Ovary (tissue), 10 donors: ENCODE measurements at places on chromosomes 16 and 17.
A peak's percentile ranks its signal among the peaks of the same experiment; 100 is the strongest.

- no peak for DNase-seq
Observed at GRCh38 chr16:31362476-31363405, 7.8 kb downstream of the ITGAX start.

- DNase-seq = no peak
Observed at GRCh38 chr16:66619534-66620428, 15.3 kb downstream of the CMTM3 start.

DNA sequence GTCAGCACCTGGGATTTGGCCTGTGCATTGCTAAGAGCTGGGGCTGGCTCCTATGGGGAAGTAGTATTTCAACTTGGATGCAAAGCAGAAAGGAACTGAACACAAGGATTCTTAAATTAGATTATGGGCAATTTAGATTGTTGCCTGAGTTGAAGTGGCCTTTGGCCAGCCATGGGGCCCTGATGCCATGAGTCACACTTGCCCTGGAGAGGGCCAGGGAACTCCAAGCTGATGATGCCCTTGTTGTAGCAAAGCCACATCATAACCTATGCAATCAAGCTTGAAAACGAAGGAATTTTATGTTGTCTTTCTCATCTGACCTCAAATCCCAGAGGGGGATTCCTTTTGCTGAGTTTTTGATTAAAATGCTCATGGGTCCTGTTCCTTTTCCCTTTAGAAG is 3.9 kb upstream of the SPATA32 start:
- no peak for DNase-seq

DNA sequence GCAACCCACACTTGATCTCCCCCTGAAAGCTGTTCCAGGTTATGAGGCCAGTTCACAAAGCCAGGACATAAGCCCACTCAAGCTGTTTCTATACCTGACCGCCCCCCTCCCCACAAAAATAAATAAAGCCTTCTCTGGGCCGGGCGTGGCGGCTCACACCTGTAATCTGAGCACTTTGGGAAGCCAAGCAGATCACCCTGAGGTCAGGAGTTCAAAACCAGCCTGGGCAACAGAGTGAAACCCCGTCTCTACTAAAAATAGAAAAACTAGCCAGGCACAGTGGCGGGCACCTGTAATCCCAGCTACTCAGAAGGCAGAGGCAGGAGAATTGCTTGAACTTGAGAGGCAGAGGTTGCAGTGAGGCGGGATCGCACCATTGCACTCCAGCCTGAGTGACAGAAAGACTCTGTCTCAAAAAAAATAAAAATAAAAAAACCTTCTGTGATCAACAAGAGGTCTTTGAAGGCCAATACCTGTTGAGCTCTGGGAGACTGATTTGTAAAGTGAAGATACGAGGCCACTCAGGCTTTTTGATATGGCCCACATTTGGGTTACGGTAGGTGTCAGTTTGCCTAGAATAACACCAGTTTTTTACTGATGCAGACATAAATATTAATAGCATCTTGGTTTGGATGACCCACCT is 2.2 kb downstream of the KDM8 start:
- DNase-seq = no peak

GRCh38 chr16:1109648-1110047 is 13.6 kb upstream of the C1QTNF8 start:
- DNase-seq = no peak

GRCh38 chr17:31310260-31310659 is 3.6 kb downstream of the EVI2B start:
- no peak for DNase-seq

DNA sequence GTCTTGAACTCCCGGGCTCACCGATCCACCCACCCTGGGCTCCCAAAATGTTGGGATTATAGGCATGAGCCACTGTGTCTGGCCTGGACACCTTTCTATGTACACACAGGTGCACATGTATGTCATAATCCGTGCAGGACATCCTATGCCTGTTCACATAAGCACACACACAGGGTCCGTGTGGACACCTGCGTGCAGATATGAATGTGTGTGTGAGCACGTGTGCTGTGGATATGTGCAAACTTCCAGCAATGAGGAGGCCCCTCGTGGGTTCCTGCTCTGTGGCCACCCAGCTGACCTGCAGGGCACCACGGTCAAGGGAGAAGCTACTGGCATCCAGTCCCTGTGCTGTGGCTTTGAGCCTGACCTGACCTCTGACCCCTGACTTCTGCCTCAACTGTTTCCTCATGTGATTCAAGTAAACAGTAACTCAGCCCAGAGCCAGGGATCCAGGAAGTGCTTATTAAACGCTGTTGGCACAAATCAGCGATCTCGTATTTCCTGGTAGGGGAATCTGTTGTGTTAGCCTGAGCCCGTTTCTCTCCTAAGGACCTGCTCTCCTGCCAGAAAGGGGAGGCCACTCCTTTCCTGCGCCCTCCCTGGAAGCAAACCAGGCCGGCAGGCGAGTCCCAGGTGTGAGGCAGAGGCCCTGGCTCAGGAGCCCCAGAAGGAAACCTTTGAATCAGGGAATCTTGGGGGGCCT is 6.5 kb downstream of the CPNE7 start:
- DNase-seq = no peak

- DNase-seq = peak; percentile 25
Observed at GRCh38 chr16:82263521-82264143, 93.6 kb upstream of the MPHOSPH6 start.

- DNase-seq = no peak
Observed at GRCh38 chr17:63358111-63358839, 87.8 kb downstream of the CYB561 start.

GRCh38 chr16:54952195-54952594 is 21.5 kb downstream of the IRX5 start:
- no peak for DNase-seq

GRCh38 chr16:79509906-79510305 is 90.6 kb downstream of the MAF start:
- no peak for DNase-seq
